Thoracic aorta (tissue), 2 donors: ENCODE measurements at places on chromosomes 3 and 15.

DNA sequence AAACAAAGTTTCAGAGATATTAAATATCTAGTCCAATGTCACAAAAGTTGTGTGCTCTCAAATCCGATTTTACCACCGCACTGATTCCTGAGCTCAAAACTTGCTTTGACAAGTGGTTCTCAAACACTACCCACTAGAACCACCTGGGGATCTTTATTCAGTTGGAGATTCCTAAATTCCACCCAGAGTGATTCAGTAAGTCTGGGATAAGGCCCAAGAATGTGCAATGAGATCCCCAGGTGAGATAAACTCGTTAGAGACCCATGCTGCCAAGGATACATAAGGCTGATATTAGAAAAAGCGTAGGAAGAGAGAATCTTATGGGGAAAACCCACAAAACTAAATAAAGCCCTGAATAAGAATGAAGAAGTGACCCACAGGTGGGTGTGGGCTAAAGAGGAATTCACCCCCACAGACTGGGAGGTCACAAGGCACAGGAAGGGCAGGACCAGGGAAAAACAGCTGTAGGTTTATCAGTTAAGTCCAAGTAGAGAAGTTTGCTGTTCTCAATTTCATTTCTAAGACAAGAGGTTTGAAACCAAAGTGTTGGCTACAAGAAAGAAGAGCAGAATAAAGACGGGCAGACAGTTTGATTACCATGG, 11.5 kb upstream of the RPS17 start:
- no peak for DNase-seq

GRCh38 chr3:40152482-40153133, 156.9 kb upstream of the EIF1B start:
- no peak for DNase-seq

DNA sequence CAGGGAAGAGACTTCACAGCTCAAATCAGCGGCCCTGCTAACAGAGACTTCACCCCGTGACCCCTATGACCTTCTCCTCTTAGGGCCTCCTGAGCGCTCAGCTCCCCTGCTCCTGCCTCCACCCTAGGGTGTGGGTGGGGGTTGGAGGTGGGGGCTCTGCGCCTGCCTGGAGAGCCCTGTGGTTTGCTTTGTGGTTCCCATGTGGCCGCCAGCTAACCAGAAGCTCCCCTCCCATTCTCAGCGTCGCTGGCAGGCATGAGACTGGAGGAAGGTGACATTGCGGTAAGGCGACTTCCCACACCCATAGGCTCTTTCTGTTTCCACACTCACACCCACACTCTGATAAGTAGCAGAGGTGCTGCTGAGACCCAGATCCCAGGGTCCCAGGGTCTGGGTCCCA, 27.6 kb downstream of the XYLB start:
- DNase-seq: no peak

DNA sequence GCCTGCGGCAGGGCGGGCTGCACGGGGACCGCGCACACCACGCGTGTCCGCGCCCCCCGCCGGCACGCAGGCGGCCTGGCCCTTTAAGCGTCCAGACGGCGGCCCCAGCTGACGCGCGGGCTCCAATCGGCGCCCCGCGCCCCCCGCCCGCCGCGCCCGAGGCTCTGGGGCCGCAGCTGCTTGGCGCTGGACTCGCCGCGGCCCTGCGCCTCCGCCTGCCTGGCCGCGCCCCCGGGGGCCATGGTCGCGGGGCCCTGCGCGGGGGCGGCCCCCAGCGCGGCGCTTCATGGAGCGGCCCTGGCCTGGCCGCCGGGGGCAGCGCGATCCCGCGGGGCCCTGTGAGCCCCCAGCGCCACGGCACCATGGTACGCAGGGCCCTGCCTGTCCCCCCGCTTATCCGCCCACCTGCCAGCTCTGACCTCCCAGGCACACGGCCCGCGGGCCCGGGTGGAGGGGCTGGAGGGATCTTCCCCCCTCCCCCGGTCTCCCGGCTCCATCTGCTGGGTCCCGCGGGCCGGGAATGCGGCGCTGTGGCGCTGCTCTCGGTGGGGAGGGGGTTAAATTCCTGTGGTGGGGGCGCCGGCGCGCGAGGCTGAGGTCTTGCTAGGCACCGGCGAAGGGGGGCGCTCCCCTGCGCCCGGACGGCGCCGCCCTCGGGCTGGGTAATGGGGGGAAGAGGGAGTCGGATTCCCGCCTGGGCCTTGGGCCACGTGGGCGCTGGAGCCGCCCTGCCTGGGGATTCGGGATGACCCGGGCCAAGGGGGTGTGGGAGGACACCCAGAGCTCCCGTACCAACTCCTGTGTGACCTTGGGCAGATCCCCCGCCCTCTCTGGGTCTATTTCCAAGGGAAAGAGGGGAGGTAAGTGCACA, 1.1 kb downstream of the ZBTB47 start:
- no peak for DNase-seq

DNA sequence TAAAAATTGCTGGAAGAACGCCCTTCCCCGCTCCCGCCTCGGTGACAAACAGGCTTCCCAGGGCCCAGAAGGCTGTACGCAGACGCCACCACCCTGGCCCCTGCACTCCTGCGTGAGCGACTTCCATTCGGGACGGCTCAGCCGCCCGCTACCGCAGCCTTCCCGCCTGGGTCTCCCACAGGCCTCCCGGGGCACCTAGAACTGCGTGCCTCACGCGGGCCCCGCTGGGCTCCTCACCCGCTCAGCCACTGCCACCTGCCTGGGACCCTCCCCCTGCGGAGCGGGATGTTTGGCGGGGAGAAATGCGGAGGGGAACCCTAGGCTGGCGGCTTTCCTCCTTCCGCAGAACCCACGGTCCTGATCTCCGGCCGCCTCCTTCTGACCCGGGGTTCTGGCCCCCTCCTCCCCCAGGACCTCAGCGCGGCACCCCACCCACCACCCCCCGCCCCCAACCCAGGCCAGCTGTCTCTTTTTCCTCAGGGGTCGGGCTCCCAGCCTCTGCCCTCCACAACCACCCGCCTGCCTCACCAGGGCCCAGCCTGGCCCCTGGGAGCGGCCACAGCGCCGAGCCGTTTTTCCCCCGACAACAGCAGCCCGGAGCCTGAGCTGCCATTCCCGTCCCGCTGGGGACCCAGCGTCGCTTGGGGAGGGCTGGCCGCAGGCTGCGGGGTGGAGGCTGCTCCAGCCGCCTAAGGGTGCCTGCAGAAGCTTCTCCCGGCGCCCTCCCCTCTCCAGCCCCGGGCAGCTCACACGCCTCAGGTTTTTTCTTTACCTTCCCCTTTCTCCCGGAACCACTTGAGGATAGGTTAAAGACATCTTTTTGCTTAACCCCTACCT, 27.6 kb upstream of the RAB7A start:
- no peak for DNase-seq

DNA sequence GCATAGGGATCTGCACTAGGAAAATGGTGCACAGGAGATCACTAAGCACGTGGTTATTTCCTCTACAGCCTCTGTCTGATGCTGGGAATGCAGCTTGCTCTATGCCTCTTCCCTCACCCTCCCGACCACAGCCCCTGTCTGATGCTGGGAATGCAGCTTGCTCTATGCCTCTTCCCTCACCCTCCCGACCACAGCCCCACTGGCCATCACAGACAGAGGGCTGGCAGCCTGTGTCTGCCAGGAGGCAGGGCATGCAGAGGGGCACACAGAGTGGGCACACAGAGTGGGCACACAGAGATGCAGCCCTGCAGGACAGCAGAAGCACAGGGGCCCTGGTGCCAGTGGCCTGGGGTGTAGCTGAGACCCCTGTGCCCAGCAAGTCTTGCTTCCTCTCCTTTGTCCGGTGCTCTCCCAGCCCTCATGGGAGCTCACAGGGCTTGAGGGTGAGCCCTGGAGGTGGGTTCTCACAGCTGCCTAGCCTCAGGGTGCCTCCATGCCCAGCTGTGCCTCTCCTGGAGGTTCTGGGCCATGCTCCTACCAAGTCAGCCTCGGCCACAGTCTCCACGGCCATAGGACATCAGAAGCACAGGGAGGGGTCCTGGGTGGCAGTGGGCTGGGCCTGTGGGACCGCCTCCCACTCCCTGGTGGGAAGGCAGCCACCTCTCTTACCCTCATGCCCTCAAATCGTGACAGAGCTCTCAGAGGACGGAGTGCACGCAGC, 65.8 kb downstream of the EXOG start:
- no peak for DNase-seq
